ENCODE measurements at places on chromosomes 16 and 17.

GRCh38 chr16:29765167-29766032, 12.7 kb upstream of the ZG16 start:
- H3K4me1 ChIP-seq = peaks cover 45% of the 10 kb centered on the region
- DNase-seq = peak; percentile 93
- H3K36me3 ChIP-seq = no peaks in the 10 kb centered on the region
- no peaks in the 10 kb centered on the region for H3K27me3 ChIP-seq
- H3K4me3 ChIP-seq = no peak overlapping the region
- H3K27ac ChIP-seq = peak overlapping the region; percentile 48

GRCh38 chr17:68954146-68954896, 871 bp downstream of the ABCA8 start:
- no peak for DNase-seq
- H3K4me3 ChIP-seq = peak overlapping the region; percentile 40
- H3K36me3 ChIP-seq = no peaks in the 10 kb centered on the region
- peak overlapping the region; percentile 85 for H3K27ac ChIP-seq
- H3K27me3 ChIP-seq = no peaks in the 10 kb centered on the region

- no peak for DNase-seq
- H3K27ac ChIP-seq = no peak overlapping the region
- no peaks in the 10 kb centered on the region for H3K27me3 ChIP-seq
- no peaks in the 10 kb centered on the region for H3K36me3 ChIP-seq
- H3K4me3 ChIP-seq = no peak overlapping the region
These were observed 260.8 kb upstream of the PSMD7 start for GRCh38 chr16:74035816-74036215.

DNA sequence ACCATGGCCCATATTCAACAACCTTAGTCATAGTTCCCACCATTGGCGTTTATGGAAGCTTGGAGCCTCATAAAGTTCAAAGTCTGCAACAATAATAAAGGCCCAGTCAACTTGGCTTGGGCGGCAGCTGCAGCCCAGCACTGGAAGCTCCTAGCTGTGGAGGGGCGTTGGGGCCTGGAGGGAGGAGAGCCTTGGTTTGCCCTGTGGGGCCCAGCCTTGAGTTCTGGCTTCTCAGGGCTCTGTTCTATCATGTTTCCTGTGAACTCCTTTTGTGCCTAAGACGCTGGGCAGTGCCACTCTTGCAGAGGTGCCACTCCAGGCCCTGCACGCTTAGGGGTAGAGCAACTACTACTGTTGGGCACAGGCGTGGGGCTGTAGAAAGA, 927 bp upstream of the ENGASE start:
- no peak for DNase-seq
- no peak overlapping the region for H3K27ac ChIP-seq
- no peaks in the 10 kb centered on the region for H3K4me1 ChIP-seq
- no peaks in the 10 kb centered on the region for H3K27me3 ChIP-seq
- H3K4me3 ChIP-seq = no peak overlapping the region

GRCh38 chr17:66474258-66474657, 171.8 kb downstream of the PRKCA start:
- H3K36me3 ChIP-seq = no peaks in the 10 kb centered on the region
- H3K27ac ChIP-seq = no peak overlapping the region
- no peak overlapping the region for H3K4me3 ChIP-seq
- no peaks in the 10 kb centered on the region for H3K27me3 ChIP-seq
- DNase-seq = no peak
- H3K4me1 ChIP-seq = no peaks in the 10 kb centered on the region

- no peaks in the 10 kb centered on the region for H3K27me3 ChIP-seq
- H3K27ac ChIP-seq = no peak within 1 kb of the TSS
- H3K4me1 ChIP-seq = no peaks in the 10 kb centered on the region
These were observed at the start of gene EPOP for GRCh38 chr17:38674749-38675615. EPOP (minus strand) TSS chr17:38674957; CDS start chr17:38674495, 462 bp downstream.

DNA sequence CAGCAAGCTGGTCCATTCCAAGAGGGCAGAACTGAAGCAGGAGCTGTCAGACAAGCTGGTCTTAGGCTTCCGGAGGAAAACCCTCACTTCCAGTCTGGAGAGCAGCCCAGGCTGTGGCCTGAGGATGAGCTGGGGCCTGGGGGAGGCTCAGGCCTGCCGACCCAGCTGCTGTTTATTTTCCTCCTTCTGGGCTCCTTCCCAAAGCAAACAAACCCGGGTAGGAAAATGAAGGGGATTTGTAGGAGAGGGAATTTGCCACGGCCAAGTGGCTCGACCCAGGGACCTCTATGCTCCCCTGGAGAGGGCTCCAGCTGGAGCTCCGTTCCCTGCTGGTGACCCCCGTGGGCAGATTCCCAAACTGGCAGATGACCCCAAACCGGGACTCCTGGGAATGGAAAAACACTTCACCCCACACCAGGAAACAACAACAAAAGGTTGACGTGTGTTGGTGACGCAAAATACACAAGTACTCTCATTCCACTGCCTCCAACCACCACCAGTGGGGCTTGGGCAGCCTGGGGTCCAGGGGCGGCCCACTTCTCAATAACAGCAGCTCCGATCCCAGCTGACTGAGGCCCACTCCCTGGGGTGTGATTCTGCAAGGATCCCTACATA, 8.8 kb downstream of the JUP start:
- peak; percentile 79 for DNase-seq
- peaks cover 71% of the 10 kb centered on the region for H3K4me1 ChIP-seq
- no peaks in the 10 kb centered on the region for H3K36me3 ChIP-seq
- no peaks in the 10 kb centered on the region for H3K27me3 ChIP-seq

- no peaks in the 10 kb centered on the region for H3K27me3 ChIP-seq
- no peaks in the 10 kb centered on the region for H3K36me3 ChIP-seq
- no peak overlapping the region for H3K4me3 ChIP-seq
These were observed 5.3 kb upstream of the FOXN1 start for GRCh38 chr17:28500712-28501379.

DNA sequence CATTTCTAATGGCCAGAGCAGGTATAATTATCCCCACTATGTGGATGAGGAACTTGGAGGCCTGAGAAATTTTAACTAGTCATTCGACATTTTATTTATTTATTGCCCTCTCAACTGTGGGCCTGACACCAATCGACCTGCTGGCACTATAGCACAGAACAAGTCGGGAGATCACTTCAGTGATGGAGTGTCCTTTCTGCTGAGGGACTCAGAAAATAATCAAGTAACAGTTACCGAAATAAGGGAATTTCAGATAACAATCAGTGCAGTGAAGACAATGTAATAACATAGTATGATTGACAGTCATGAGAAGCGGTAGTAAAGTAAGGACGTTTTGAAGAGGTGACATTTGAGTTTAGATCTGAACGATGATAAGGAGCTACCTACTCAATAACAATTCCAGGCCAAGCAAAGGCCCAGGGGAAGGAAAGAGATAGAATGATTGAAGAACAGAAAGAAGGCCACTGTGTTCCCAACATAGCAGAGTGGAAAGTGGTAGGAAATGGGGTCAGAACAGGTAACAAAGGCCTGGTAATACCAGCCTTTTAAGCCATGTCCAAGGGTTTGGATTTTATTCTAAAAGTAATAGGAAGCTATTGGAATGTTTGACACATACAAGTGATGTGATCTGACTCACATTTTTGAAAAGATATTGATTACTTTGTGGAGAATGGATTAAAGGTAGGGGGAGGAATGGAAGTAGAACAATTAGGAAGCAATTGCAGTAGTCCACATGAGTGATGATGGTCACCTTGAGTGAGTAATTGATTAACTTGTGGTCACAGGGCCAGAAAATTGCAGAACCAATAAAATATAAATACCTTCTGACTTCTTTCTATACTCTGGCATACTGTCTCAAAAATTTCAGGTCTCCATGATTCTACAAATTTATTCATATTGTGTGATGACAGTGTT, 1.4 kb downstream of the STXBP4 start:
- no peaks in the 10 kb centered on the region for H3K27me3 ChIP-seq
- peak overlapping the region; percentile 64 for H3K27ac ChIP-seq
- H3K36me3 ChIP-seq = no peaks in the 10 kb centered on the region
- no peaks in the 10 kb centered on the region for H3K4me1 ChIP-seq
- DNase-seq = no peak

- peak overlapping the region; percentile 91 for H3K27ac ChIP-seq
- H3K4me3 ChIP-seq = no peak overlapping the region
- H3K4me1 ChIP-seq = no peaks in the 10 kb centered on the region
- no peaks in the 10 kb centered on the region for H3K27me3 ChIP-seq
These were observed 8.0 kb upstream of the TSPOAP1 start for GRCh38 chr17:58336456-58337209.

GRCh38 chr17:34580685-34581445, 1.5 kb downstream of the TMEM132E start:
- peak overlapping the region; percentile 11 for H3K4me3 ChIP-seq
- H3K27ac ChIP-seq = no peak overlapping the region
- H3K27me3 ChIP-seq = peaks cover 6% of the 10 kb centered on the region
- H3K4me1 ChIP-seq = no peaks in the 10 kb centered on the region
- no peak for DNase-seq

GRCh38 chr17:18381953-18382245, 4.3 kb downstream of the EVPLL start:
- H3K27me3 ChIP-seq = no peaks in the 10 kb centered on the region
- no peak overlapping the region for H3K27ac ChIP-seq
- no peaks in the 10 kb centered on the region for H3K36me3 ChIP-seq
- H3K4me1 ChIP-seq = peaks cover 16% of the 10 kb centered on the region

DNA sequence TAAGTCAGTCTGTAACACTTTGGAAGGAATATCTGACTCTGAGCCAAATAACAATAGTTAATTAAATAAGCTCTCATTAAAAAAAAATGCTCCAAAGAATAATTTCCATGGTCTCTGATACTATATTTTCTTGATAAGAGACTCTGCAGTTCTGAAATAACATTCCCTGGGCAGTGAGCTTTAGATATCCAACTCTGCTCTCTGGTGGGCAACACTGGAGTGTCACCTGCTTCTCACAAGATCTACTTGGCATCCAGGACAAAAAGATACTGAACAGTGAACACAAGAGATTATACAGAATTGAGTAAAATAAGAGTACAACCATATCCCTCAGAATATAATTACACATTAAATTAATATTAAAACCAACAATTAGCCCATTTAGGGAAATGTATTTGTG, 13.7 kb downstream of the BLMH start:
- no peaks in the 10 kb centered on the region for H3K36me3 ChIP-seq
- H3K27ac ChIP-seq = no peak overlapping the region
- DNase-seq = no peak
- no peak overlapping the region for H3K4me3 ChIP-seq
- no peaks in the 10 kb centered on the region for H3K27me3 ChIP-seq

- no peaks in the 10 kb centered on the region for H3K36me3 ChIP-seq
- no peak overlapping the region for H3K4me3 ChIP-seq
- DNase-seq = no peak
These were observed 696.7 kb downstream of the MAF start for GRCh38 chr16:78903843-78904242.

GRCh38 chr16:3089717-3090592, 9.1 kb downstream of the ZSCAN10 start:
- H3K4me1 ChIP-seq = no peaks in the 10 kb centered on the region
- DNase-seq = no peak
- H3K4me3 ChIP-seq = no peak overlapping the region
- no peaks in the 10 kb centered on the region for H3K27me3 ChIP-seq
